ENCODE measurements at places on chromosomes 16 and 17.

- DNase-seq: no peak
These were observed 36.6 kb downstream of the RAB11FIP4 start for GRCh38 chr17:31428111-31428510.

DNA sequence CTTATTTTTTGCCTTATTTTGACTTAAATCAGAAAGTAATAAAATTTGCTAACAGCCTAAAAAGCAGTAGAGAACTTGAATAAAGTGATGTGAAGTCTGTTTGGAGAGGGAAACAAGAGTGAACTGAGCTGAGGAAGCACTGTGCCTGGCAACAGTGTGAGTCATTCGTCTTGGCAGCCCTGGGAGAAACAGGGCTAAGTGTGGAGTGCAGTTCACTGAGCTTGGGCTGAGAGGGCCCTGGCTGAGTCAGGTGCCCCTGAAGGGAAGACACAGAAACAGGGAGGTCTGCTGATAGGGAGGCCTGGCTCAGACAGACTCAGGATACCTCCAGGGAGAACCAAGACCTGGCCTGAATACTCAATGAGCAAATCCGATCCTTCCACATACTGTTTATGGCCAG lies 132.1 kb downstream of the HS3ST4 start:
- DNase-seq: no peak

- no peak for DNase-seq
These were observed 10.4 kb downstream of the CMIP start for GRCh38 chr16:81455006-81455405.

DNA sequence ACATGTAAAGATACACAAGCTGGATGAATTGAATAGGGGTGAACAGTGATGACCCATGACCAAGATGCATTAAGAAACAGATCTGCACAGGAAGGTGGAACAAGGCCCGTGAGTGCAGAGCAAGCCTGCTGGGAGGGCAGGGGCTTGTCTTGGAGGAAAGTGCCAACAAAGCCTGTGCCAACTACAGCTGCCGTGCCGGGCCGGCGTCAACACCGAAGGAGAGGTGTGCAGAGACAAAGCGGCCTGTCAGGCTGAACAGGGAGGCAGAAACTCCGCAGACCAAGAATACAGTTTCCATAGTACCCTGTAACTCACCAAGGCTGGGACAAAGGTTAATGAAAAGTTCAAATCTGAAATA lies 46.7 kb downstream of the ANKRD11 start:
- peak; percentile 56 for DNase-seq

DNA sequence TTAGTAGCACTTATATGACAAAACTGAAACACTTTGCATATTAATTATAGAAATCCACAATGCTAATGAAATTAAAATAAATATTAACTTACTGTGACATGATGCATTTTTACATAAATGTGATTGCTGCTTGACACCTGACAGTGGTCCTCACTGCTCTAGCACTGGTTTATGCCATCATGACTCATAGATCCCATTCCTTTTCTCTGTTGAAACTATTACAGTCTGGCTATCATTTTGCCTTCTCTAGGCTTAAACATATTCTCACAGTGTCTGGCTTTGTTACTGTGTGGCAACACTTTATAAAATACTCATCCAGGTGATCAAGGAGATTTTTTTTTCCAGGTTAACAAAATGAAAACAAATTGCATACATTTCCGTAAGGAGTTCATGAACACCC lies 108.0 kb downstream of the MRTFB start:
- DNase-seq: no peak

GRCh38 chr16:48393485-48394354 lies 8.5 kb upstream of the SIAH1 start:
- no peak for DNase-seq

DNA sequence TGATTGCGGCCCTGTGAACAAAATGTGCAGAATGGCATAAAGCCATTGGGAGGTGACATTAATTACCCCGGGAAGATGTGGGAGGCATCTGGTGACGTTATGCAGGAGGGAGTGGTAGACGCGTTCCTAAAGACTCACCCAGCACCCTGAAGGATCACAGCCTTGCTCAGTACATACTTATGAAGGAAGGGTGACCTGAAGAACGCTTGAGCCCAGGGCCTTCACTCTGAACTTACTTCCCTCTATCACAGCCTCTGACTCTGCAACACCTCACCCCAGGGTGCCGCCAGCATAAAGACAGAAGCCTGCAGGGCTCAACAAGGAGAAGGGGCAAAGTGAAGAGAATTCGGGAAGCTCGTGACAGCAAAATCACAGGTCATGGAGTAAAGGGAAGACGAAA lies 9.4 kb downstream of the MFSD6L start:
- DNase-seq: no peak

- DNase-seq: no peak
These were observed 21.6 kb downstream of the C17orf58 start for GRCh38 chr17:67974598-67975066.

DNA sequence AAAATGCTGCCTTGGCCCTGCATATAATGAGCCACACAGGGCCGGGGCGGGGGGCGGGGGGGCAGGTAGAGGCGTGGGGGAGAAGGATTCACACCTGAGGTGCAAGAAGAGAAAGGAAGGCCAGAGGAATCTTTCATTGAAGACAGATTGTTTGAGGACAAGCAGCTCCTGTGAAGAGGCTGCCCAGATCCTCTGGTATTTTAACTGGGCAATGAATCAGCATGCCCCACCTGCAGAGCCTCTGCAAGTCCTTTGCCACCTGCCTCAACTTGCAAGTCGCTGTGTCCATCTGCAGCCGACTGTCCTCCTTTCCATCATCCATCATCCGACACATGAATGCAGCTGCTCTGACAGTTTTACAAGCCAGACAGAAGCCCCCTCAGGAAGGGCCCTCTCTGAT lies 1.2 kb upstream of the SOST start:
- DNase-seq: no peak

GRCh38 chr16:67841198-67841815 lies 813 bp upstream of the THAP11 start:
- DNase-seq: no peak

- no peak for DNase-seq
These were observed 2.9 kb downstream of the UNC119 start for GRCh38 chr17:28549236-28550132.

GRCh38 chr16:2897110-2897509 lies 14.1 kb downstream of the FLYWCH2 start:
- no peak for DNase-seq

DNA sequence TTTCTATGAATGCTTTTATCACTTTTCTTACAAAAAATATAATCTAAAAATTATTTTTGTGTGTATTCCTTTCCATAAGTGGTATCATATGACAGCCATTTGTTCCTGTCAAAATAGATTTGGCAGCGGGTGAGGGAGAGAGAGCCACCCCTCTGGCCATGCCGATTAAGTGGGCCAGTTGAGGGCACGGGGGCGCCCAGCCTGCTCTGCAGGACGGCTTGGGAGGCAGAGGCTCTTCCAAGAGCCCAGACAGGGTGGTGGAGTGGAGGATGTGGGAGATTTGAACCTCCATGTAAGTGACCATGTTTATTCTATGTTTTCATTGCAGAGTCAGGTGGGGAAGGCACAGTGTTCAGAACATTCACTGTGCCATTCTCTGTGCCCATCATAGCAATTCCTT lies 88.8 kb downstream of the IRX3 start:
- DNase-seq: no peak

DNA sequence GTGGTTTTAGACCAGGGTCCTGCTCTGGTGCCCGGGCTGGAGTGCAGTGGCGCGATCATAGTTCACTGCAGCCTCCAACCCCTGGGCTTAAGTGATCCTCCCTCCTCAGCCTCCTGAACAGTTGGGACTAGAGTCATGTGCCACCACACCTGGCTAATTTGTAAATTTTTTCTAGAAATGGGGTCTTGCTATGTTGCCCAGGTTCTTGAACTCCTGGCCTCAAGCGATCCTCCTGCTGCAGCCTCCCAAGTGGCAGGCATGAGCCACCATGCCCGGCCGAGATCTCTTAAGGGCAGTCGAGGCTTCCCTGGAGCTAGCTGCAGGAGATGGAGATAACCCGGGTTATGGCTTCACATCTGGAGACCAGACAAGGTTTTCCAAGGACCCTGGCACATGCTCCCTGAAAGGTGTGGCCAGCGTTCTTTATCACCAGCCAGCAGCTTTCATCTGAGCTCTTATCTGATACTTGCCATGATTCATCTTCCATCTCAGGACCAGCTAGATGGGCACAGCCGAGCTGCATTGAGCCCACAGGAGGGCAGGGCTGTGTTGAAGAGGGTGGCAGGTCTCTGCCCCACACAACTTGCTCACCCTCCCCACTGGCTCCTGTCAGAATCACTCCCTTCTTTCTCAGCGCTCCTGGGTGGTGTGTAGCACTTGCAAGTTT lies 28.6 kb downstream of the SCNN1B start:
- DNase-seq: no peak

GRCh38 chr16:4574919-4575705 lies 19.0 kb downstream of the C16orf96 start:
- peak; percentile 83 for DNase-seq

- DNase-seq: no peak
These were observed 22.4 kb downstream of the SLC35G3 start for GRCh38 chr17:35171834-35172233.

DNA sequence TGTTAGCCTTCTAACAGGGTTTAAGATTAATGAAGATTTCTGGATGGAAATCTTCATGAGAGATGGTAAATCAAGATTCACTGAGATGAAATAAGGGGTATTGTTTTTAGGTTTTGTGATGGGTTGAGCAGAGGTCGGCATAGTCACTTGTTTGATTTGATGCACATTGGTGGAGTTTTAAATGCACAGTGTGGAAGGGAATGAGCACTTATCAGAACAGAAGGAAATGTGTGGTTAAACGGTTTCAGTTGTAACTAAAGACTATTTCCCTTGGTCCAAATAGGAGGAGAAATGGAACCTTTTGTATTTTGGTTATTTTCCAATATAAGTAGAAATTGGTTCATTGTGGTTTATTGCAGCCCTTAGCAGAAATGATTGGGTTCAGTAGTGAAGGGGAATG lies 34.1 kb downstream of the CBFB start:
- no peak for DNase-seq

DNA sequence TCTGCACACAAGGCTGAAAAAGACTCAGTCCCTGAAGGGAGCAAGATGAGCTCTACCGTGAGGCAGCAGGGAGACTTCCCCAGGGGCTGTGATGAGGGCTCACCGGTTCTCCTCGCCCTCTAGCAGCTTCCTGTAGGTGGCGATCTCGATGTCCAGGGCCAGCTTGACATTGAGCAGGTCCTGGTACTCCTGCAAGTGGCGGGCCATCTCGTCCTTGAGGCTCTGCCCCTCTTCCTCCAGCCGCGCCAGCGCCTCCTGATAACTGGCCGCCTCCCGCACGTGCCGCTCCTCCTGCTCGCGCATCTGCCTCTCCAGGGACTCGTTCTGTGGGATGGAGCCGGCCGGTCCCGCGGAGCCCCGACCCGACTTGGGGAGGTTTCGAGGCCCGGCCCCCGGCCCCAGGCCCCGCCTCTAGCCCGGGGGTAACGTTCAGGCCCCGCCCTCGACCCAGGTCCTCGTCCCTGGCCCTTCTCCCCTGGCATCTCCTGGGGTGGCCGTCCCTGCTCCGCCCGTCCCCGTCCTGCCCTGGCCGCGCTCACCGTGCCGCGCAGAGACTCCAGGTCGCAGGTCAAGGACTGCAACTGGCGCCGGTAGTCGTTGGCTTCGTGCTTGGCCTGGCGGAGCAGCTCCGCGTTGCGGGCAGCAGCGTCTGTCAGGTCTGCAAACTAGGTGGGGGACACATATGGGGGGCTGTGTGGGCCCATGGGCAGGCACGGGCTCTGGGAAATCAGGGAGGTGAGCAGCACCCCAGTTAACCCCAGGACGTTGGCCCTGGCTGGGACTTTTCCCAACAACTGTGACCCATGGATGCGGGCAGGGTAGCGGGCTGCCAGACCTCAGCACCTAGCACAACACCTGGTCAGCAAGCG lies 3.9 kb downstream of the GFAP start:
- DNase-seq: no peak

DNA sequence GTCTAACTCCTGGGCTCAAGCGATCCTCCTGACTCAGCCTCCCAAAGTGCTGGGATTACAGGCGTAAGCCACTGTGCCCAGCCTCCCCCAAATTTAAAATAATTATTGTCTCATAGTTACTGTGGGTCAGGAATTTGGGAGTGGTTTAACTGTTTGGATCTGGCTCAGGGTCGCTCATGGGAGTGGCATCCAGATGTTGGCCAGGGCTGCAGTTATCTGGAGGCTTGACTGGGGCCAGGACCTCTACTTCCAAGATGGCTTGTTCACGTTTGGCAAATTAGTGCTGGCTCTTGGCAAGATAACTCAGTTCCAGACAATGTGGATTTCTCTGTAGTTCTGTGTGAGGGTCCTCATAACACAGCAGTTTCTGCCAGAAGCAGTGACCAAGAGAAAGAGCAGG lies 8.0 kb downstream of the TEN1 start:
- DNase-seq: no peak

GRCh38 chr17:79350533-79350932 lies 260.3 kb downstream of the RBFOX3 start:
- DNase-seq: no peak

DNA sequence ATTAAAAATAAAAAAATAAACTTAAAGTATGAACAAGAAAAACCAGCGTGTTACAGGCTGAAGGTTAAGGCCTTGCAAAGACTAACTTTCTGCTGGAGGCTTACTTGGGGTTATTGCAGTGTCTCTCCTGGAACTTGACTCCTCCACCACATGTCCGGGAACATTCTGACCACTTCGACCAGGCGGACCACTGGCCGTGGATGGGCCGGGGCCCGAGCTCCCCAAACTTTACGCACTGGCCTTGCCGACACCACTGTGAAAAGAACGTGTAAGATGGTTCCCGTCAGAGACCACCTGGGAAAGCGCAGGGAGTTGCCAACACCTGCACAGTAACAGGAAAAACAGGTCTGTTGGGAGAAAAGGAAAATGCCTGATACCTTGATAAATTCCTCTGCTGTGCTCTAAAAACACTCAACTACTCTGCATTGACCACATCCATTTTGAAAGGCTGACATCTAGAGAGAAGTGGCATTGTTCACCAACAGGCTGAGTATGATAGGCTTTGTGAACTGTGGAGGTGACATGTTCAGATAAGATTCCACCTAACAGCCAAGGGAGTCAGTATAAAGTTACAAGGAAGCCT lies 99.1 kb downstream of the ADAMTS18 start:
- no peak for DNase-seq

- DNase-seq: no peak
These were observed 24.6 kb upstream of the TNRC6C start for GRCh38 chr17:77933777-77934398.

DNA sequence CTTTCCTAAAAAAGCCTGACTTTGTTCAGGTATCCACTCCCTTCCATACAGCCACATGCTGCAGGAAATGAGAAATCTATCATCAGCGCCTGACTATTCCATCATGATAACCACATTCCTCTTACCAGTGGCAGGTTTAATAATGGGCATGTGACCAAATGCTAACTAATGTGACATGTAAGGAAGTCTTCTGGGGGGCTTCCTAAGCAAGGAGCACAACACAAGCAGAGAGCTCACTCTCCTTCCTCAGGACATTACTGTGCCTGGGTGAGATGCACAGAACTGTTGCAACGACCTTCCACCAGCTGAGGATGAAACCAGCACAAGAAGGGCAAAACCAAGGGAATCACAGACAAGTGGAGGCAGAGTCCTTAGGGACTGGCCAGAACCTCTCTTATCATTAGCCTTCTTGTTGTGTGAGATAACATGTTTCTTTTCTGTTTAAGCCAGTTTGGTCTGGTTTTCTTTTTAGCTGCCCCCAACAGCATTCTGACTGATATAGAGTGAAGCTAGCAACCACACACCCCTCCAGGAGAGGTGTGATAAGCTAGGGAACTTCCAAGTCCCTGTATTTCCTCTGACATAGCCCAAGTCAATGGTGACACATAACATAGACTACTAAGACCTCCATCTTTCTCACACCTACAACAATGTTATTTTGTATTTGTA lies 16.9 kb downstream of the MYO1D start:
- no peak for DNase-seq

- DNase-seq: no peak
These were observed 949.7 kb upstream of the EEF2KMT start for GRCh38 chr16:6047325-6047724.

All from LNCaP clone FGC (cell line).